ENCODE measurements at places on chromosomes 7 and 10. TPM values are rescaled to one million over a fixed set of nuclear protein-coding genes. Genes with fewer than 3 reads are reported as not detected.

Gene CEP55
- 18.4 TPM for total RNA-seq

Gene SLC26A5
- not detected for total RNA-seq

Gene SCIN
- total RNA-seq = 0.58 TPM

Gene FLNC
- total RNA-seq = 170 TPM

Gene SUN3
- total RNA-seq = 0.64 TPM

All from glomerular endothelial cell (primary cell).